ENCODE measurements at places on chromosomes 2 and 18.

DNA sequence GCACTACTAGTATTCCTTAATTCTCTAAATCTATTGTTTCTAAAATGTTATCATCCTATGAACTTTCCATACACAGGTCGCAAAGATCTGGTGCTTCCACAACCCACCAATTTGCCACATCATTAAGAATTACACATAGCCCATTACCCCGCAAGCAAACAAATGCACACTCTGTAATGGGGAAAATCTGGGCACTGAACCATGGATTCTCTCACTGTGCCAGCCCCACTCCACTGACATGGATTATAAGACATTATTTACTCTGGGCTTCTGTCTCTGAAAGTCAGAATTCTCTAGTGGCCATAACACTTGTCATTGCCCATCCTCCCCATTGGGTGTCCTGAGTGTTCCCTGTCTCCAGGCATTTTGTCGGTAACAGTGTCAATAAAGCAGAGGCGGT, 537.1 kb downstream of the EPHA4 start:
- DNase-seq, result no peak

GRCh38 chr2:105521176-105521575, 122.3 kb upstream of the FHL2 start:
- no peak for DNase-seq

- DNase-seq, result peak; percentile 100
Observed at GRCh38 chr2:8681786-8682692, at the start of gene ID2. ID2 (plus strand) TSS chr2:8682056; CDS start chr2:8682166, 110 bp downstream.

- DNase-seq, result no peak
Observed at GRCh38 chr2:71889759-71890684, 257.6 kb downstream of the CYP26B1 start.

GRCh38 chr2:25417715-25418369, 76.1 kb upstream of the DNMT3A start:
- no peak for DNase-seq

GRCh38 chr2:101371636-101372035, 15.7 kb downstream of the CREG2 start:
- no peak for DNase-seq

GRCh38 chr2:240433973-240434727, 1.3 kb upstream of the GPC1 start:
- DNase-seq, result peak; percentile 64

DNA sequence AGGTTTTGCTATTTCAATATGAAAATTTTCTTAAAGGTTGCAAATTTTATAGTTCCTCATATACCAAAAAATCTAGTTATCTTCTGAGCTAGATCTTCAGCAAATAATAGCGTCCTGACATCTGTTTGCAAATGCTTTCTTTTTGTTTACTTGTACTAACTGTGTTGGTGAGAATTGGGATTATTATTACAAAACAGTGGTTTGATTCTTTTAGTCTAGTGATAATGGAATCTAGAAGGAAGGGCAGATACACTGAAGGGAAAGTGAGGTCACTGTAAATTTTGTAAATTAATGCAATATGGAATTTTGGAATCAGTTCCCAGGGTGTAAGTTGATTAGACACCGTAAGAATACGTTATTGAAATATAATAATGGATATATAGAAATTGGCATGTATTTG, 36.2 kb upstream of the NT5C1B start:
- no peak for DNase-seq

DNA sequence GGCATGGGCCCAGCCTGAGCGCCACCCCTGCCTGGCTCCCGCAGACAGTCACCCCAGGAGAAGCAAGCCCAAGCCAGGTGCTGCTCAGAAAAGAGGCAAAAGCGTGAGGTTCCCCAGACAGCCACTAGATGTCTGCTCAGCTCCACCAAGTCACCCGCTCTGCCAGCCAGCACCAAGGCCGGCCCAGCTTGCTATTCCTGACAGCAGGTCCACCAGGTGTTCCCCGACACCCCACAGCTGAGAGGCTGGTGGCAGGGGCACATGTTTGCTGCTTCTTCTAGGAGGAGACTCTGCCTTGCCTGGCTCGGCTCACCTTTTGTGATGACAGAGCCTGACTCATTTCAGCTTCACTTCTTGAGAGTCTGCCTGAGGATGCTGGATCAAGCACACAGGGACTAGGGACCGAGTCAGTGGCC, 206.7 kb downstream of the MGAT5 start:
- peak; percentile 75 for DNase-seq

- DNase-seq, result no peak
Observed at GRCh38 chr18:76922107-76922506, 99.8 kb downstream of the ZNF236 start.

- DNase-seq, result no peak
Observed at GRCh38 chr2:42333579-42333978, 27.4 kb downstream of the COX7A2L start.

DNA sequence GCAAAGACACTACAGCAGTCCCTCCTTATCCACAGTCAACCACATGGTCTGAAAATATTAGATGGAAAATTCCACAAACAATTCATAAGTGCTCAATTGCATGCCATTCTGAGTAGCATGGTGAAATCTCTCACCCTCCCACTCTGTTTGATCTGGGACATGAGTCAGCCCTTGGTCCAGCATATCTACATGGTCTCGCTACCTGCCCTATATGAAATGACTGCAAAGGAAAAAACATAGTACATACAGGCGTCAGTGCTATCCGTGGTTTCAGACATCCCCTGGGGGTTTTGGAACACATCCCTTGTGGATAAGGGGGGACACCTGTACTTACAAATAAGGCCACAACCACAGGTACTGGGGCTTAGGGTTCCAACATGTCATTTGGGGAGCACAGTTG, 73.7 kb downstream of the CABLES1 start:
- DNase-seq, result no peak

DNA sequence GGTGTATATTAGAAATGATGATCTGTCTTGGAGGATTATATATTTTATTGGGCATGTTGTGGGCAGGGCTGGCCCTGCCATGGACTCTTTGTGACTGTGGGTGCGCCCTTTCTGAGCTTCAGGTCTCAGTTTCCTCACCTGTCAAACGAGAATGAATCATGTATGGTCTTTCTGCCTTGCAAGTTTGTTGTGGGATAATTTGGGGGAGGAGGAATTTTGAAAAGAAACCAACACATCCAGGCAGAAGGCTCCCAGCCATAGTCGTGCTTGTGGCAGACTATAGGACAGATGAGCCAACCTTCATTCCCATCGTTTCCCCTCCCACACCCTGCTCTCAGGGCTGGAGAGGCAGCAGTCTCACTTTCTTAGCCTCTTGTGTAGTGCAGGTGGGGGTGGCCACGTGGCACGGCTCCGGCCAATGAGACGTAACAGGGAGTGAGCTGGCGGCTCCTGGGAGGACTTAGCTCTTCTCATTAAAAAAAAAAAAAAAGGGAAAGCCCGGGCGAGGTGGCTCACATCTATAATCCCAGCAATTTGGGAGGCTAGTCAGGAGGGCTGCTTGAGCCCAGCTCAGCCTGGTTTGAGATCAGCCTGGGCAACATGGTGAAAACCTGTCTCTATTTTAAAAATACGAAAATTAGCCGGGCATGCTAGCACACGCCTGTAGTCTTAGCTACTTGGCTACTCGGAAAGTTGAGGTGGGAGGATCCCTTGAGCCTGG, 63.1 kb downstream of the RHOB start:
- no peak for DNase-seq

DNA sequence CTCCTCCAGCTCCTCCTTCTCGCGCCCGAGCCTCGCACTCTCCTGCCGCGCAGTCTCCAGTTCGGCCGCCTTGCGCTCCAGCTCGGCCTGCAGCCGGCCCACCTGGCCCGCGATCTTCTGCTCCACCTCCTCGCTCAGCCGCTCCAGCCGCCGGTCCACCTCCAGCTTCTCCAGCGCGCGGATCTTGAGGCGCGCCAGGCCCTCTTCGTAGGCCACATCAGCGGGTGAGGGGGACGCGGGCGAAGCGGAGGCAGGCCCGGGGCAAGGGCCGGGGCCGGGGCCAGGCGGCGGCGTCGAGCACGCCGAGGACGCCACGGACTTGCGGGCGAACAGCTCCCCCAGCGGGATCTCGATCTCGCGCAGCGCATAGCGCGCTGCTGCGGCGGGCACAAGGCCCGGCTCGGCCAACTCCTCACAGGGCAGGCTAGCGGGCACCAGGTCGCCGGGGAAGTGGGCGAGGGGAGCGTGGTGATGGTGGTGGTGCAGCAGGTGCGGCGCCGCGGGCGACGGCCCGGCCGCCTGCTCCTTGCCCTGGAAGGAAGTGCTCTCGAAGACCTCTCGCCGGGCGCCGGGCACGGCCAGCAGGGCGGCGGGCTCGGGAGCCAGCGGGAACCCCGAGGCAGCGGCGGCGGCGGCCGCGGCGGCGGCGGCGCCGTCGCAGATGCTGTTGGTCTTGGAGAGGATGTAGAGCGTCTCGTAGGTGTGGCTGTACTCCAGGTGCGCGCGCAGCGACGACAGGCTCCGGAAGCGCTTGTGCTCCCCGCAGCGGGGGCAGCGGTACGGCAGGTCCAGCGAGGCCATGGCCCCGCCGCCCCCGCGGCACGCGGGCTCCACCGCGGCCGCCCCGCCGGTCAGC, 15.2 kb downstream of the FBXO41 start:
- DNase-seq, result no peak

DNA sequence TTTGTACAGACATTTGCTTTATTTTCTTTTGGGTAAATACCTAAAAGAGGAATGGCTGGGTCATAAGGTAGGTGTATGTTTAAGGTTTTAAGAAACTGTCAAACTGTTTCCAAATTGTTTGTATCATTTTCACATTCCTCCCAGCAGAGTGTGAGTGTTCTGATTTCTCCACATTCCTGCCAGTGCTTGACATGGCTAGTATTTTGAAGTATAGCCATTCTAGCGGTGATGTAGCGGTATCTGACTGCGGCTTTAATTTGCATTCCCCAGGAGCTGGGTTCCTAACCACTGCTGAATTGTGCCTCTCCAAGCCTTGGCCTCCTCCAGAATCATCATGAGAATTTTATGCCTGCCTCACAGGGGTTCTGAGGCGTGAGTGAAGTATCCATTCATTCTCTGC, 61.8 kb upstream of the ARL4C start:
- no peak for DNase-seq

DNA sequence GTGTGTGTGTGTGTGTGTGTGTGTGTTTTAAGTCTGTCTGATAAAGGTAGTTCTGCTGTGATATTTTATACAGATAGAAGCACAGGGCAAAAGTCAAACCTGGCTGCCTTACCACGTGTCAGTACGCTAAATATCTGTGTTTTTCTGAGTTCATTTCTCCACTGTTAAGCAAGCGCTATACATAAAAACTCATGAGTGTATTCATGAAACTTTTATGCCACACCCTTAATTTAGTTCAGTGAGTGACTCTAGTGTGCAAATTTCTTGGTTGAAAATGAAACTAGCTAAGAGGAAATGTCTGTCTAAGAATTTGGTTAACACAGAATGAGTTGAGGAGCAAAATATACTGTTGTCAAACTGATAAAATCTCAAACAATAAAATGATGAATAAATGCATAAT, 11.2 kb downstream of the CASP10 start:
- DNase-seq, result no peak

DNA sequence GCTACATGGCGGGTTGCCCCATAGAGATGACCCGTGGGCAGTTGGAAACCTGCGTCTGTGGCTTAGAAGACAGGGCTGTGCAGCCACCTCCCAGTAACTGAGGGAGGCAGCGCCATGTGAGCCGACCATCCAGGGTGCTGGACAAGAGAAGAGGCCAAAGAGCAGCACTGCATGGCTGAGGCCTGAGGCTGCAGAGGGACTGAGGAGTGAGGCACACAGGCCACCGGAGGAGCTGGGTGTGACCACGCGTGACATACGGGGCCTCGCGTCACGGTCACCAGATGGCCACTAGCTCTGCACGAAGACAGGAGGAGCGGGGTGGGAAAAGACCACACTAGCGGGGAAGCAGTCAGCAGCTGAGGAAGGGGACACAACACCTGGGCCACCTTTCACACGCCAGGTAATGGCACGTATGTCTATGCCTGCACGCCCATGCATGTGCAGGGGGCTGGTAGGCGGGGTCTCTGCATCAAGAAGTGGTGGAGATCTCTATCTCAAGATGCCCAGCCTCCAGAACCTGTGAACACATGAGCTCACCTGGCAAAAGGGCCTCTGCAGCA, 61.4 kb downstream of the NDUFA10 start:
- peak; percentile 71 for DNase-seq

- DNase-seq, result peak; percentile 90
Observed at GRCh38 chr2:74554820-74555531, 456 bp downstream of the DOK1 start.

DNA sequence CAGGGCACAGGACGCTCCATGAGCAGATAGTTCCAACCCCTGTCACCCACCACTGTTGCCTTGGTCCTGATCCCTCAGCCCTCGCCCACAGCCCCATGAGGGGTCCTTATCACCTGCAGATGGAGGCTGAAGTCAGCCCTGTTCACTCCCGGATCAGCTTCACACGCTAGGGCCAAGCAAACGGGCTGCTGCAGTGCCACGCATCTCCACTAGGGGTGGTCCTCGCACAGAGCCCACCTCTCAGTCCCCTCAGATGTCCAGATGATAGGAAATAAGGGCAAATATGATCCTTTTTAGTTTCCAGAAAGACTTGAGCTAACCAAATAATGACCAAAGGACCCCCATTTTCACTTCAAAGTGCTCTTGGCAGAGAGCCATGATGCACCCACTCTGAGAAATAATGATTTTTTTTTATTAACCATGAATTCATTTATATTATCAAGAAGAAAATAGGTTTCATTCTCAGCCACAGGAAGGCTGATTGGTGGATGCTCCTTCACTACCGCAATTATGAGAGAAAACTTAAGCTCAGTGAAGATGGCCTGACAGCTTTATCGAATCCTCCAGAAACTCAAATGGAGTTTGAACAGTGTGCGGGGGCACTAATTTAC, 71.9 kb upstream of the KLHL29 start:
- DNase-seq, result no peak

DNA sequence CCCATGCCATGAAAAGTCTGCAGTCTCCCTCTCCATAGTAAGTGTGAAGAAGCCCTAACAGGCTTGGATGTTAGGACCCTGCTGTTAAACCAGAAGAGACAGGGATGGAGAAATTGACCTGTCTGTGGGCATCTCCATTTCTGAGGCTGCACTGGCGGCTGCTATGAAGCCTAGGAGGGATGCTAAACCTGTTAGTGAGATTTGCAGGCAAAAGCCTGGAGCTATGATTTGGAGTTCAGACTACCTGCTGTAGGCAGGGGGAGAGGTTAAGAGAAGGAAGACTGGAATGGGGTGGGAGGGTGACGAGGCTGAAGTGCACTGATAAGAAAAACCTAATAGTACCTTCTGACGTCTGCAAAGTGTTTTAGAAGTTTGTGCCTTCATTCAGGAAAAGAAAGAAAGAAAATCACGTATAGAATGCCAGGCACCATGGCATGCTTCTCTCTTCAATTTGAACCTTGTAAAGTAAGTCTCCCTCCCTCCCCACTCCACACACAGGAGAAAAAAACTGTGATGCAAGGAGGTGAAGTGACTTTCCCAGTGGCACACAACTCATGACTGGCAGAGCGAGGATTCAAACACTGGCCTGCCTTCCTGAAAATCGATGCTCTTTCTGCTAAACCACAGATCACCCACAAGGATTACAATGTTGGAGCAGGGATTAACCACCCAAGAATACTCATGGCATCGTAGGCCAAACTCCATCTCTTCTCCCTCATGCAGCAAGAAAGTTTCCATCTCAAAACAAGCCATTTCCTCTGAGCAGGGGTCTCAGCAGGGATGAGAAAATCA, 98.5 kb upstream of the PKDCC start:
- DNase-seq, result no peak

GRCh38 chr2:233791883-233792329, 13.8 kb downstream of the MROH2A start:
- DNase-seq, result no peak

Measured in Right ventricle myocardium inferior (tissue), 1 donor.